ENCODE measurements at places on chromosomes 4 and X. TPM values are rescaled to one million over a fixed set of nuclear protein-coding genes. Genes with fewer than 3 reads are reported as not detected.

PPARGC1A gene
- total RNA-seq: 58.5 TPM

SHROOM4 gene
- total RNA-seq: 4.1 TPM

SUPT20HL2 gene
- total RNA-seq: not detected

ARHGAP6 gene
- total RNA-seq: 51.9 TPM

BEX4 gene
- 123 TPM for total RNA-seq

MAGEA1 gene
- total RNA-seq: not detected

PARM1 gene
- 575 TPM for total RNA-seq

NUDT10 gene
- 0.79 TPM for total RNA-seq

Measured in thyroid gland (tissue), 4 donors.